ENCODE measurements at places on chromosomes 4 and X.

DNA sequence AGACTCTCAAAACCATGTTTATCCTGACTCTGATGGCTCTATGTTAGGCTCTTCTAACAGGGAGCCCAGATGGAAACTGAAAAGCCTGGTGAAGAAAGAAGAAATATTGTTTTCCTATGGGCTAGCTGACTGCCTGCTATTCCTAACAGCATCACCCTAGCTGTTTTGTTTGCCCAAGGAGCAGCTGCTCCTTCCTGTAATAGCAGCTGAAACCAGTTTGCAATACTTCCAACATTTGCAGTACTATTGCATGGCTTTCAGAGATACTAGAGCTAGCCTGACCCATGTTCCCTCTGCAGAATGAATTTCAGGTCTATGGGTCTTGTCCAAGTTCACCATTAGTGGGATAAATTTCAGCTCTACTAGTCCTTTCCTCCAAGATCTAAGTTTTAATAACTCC, 495.2 kb downstream of the INPP4B start:
- no peak for DNase-seq

DNA sequence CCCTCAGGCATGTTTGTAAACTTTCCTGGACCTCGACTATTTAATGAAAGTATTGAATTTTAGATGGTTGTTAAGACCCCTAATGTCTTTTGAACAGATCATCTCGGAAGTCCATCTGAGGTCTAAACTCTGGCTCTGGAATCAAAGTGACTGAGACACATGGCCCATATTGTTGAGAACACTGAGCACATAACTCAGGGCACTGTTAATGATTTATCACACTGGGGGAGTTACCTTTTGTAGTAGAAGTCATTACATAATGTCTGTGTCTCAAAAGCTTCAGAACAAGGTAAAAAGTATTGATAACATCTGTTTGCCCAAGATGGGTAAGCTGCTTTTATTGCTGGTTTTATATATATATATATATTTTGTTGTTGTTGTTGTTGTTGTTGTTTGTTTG, 103.4 kb upstream of the HS3ST1 start:
- no peak for DNase-seq

DNA sequence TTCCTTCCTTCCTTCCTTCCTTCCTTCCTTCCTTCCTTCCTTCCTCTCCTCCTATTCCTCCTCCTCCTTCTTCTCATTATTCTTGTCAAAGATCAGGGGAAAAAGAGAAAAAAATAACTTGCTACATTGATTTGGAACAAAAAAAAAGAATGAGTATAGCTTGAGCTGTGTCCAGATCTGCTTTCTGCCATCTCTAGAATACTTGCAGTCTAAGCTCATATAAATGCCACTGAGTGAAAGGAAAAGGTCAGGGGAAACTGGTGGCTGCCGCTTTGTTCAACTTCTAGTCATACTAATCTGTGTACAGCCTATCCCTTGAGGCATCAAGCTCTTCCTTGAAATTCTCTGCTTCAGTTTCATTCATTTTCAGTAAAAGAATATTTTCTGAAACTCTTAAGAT, 28.3 kb upstream of the EPHA5 start:
- DNase-seq: no peak

GRCh38 chr4:189659287-189659686, 281.4 kb upstream of the FRG1 start:
- no peak for DNase-seq

DNA sequence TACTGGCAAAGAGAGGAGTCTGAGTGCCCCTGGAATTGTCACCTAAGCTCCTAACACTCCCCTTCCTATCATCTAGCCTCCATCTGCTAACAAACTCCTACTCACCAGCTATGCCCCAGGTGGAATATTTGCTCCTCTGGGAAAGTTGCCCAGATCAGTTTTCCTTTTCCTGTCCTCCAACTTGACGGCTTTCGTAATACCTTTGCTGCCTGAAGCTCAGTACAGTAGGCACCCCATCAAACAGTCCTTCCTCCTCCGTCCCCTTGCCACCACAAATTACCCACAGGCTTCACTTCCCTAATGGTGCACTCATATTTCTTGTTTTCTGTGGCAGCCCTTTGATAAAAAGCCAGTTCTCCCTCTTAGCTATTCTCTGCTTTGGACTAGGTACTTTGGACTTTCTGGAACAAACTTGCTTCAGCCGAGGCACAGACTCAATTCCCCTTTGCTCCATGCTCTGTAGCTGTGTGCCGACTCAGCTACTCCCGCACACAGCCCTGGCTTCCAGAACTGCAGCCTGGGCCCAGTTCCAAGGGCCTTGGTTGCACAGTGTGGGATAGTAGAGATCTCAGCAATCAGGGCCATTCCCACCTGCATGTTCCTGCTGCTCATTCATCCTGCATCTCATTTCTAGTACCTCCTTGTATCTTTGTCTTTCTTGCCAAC, 605.1 kb downstream of the BCOR start:
- DNase-seq: no peak

GRCh38 chr4:171857302-171858012, 44.3 kb downstream of the GALNTL6 start:
- no peak for DNase-seq

DNA sequence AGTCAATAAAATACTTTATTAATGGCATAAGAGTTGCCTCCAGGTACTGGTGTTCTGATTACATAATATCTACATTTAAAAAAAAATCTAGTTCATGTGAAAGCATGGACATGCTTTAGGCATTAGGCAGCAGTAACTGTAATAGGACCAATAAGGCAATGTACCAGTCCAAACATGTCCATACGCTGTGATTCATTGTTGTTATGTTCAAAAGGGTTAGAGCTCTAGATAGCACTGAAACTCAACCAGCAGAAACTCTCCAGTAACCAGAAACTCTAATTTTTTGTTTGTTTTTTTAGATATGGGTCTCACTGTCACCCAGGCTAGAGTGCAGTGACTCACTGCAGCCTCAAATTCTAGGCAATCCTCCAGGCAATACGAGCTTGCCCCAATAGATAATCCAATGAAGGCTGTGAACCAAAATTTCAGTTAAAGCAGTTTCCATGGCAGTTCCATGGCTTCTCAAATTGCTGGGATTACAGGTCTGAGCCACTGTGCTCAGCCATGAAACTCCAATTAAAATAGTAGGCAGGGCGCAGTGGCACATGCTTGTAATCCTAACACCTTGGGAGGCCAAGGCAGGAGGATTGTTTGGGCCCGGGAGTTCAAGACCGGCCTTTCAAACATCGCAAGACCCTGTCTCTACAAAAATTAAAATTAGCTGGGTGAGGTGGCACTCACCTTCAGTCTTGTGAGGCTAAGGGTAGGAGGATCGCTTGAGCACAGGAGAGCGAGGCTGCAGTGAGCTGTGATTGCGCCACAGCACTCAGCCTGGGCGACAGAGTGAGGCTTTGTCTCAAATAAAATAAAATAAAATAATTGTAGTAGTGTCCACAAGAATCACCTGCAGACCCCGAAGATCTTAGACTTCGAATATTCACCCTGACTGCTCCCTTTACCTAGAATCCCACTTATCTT, 36.3 kb downstream of the MGARP start:
- no peak for DNase-seq

- DNase-seq: no peak
These were observed 108.3 kb upstream of the CAMK2D start for GRCh38 chr4:113869743-113870375.

DNA sequence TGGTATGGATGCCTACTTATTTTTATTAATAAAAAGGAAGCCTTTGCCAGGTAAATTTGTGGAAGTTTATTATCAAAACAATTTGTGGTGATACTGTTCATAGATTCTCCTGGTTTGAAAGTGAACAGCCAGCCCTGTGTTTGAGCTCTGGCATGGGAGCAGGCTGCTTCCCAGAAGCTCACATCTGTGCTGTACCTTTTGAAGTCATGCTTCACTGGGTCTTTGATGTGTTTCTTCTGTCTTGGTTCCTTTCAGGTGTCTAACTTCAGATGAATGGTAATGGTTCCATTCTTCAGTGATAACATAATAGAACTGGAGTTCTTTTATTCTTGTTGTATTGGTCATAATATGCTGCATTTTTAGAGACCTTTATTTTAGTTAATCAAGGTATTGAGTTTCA, 85.5 kb downstream of the BMPR1B start:
- no peak for DNase-seq

DNA sequence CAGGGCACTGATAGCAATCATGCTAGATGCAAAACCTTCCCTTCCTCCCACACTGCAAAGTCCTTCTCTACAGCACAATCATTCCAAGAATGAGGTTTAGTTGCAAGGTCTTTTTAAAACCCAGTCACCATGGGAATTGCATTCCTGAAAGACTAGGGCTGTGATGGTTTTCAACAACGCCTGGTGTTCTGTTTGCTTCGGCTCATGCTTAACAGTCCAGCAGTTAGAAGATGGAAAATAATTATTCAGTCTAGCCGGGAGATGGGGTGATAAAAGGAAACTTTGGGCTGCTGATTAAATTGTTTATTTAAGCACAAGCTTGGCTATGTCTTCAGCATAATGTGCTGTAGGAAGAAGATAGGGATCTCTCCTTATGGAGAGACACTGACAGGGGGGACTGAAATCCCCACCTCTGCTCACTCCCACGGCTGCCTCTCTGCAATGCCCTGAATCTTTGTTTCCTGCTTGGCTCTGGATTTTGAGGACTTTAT, 211.4 kb downstream of the MID1IP1 start:
- no peak for DNase-seq

GRCh38 chr4:184664445-184665210, 15.1 kb downstream of the PRIMPOL start:
- DNase-seq: no peak

DNA sequence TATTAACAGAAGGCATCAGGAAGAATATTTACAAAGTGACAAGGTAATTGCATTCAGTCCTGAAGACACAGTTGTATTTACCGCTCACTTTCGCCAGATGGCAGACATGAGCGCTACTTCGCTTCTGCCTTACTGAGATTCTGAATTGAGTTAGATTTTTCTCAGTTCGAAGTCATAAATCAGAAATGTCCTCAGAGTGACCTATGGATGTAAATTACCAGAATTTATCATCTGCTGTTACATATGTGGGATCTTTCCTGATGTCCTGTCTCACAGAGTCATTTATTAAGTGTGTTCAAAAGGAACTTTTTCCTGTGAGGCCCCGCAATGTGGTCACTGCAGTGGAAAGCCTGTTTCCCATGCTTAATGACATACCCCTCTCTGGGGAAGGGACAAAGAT, 97.3 kb upstream of the DCLK2 start:
- peak; percentile 77 for DNase-seq

DNA sequence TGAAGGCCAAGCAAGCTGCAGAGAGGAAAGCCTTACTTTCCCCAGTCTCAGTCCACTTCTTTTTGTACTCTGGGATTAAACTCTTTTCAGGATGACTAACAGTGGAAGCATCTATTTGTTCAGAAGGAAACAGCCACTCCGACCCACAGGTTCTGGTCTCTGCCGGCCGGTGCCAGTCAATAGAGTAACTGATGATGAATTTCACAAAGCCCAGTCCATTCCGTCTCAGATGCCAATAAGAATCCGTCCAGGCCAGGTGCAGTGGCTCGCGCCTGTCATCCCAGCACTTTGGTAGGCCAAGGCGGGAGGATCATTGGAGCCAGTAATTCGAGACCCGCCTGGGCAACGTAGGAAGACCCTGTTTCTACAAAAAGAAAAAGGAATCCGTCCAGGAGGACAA, 58.5 kb upstream of the HELT start:
- DNase-seq: no peak

GRCh38 chr4:75549019-75549418, 6.8 kb upstream of the ODAPH start:
- DNase-seq: no peak

DNA sequence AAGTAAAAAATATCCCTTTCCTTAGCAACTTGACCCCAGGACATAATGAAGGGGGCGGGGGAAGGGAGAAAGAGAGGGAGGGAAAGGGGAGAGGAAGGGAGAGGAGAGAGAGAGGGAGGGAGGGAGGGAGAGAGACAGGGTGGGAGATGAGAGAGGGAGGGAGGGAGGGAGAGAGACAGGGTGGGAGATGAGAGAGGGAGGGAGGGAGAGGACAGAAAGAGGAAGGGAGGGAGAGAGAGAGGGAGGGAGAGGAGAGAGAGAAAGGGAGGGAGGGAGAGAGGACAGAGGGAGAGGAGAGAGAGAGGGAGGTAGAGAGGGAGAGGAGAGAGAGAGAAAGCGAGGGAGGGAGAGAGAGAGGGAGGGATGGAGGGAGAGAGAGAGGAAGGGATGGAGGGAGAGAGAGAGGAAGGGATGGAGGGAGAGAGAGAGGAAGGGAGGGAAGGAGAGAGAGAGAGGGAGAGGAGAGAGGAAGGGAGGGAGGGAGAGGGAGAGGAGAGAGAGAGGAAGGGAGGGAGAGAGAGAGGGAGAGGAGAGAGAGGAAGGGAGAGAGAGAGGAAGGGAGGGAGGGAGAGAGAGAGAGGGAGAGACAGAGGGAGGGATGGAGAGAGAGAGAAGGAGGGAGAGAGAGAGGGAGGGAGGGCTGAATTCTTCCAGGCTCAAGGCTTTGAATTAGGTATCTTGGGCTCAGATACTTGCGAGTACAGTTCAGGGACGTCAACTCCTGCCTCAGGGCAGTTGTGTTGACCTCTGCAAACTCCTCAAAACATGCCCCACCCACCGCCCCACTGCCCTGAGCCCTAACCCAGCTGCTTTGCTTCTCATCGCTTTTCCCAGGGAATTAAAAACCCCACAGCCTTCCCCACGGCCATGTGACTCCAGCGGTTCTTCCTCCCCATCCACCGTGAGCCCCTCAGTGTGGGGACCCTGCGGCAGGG, 40.0 kb upstream of the ADRA2C start:
- no peak for DNase-seq

- no peak for DNase-seq
These were observed 57.7 kb downstream of the PCGF3 start for GRCh38 chr4:763191-763810.

GRCh38 chr4:106183551-106183950, 132.5 kb downstream of the TBCK start:
- no peak for DNase-seq

DNA sequence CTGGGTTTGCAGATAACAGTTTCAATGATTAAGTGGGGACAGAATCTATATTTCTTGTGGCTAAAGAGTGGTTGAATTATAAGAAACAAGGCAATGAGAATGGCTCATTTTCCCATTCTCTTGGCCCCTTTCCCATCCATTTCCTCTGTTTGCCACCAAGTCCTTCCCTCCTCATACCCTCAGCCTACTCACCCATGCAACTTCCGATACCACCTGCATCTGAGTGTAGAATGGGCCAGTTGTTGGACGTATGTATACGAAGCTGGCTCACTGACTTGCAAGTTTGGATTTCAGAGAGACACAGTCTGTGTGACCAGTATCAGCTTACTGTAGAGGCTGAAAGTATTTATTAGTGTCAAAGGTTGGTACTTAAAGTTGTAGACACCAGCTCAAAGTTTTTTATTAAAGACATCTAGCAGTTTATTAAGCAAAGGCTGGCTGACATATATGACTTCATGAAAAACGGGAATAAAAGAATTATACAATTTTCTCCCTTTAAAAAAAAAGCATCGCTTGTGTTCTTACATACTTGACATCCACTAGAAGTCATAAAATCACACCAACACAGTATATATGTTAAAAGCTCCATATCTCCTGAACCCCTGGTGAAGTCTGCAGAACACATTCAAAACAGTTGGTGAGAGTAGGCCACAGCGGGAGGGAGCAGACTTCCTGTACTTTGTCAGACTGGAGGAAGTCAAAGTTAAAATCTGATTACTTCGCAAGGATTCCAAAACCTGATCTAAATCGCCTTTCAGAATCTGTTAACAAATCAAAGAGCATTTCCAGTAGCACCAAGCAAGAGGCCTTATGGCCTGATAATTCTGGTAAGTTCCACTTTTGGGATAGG, 22.4 kb upstream of the STIM2 start:
- DNase-seq: no peak

All from renal cortex interstitium (tissue), 15 donors.